ENCODE measurements at places on chromosomes 13 and 19. TPM values are rescaled to one million over a fixed set of nuclear protein-coding genes. Genes with fewer than 3 reads are reported as not detected.

The SRRM5 gene
- total RNA-seq = 0.83 TPM

DNA sequence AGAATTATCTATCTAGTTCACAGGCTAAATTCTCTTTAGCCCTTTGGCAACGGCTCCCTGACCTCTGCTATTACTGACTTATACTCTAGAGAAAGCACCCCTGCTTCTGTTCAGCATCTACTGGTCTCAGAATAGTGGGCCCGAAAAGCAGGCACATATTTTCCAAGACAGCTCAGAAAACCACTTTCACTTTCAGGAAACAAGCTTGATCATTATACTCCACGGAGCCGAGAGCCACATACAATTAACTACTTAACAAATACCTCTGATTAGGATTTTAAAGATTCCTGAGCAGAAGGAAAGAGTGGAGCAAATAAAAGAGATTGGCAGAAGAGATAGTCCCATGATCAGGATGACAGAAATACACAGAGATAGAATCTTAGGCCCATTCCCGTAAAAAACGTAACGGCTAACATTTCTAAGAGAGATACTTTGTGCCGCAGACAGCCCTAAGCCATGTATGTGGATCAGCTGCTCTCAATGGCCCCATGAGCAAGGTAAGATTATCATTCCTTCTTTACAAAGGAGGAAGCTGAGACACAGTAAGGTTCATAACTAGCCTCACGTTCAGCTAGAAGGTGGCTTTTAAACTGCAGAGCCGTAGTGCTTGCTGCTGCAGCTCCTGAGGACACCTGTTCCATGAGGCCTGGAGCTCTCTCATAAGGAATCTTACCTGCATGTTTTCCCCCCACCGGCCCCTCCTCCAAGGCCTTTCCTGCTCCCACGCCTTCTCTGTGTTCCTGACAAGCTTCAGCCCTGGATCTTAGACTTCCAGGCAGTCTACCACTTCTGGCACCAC, 227.2 kb downstream of the FOXO1 start:
- DNase-seq = peak; percentile 29

The ARID3A gene
- total RNA-seq = 9.2 TPM

DNA sequence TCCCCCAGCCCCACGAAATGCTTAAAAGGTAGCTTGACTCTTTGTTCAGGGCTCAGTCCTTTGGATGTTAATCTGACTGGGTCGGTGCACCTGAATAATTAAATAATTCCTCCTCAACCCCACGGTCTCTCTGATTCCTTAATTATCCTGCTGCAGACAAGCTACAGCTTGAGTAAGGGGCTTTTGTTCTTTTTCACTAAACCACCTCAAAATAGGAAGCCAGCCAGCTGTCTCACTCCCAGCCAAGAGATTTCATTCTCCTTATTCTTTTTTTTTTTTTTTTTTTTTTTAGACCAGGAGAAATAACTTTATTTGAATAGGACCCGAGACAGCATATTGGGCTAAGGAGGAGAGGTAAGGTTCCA, 7.9 kb upstream of the FCGBP start:
- no peak for DNase-seq

The GRIK5 gene
- 0.17 TPM for total RNA-seq

The FFAR1 gene
- not detected for total RNA-seq

DNA sequence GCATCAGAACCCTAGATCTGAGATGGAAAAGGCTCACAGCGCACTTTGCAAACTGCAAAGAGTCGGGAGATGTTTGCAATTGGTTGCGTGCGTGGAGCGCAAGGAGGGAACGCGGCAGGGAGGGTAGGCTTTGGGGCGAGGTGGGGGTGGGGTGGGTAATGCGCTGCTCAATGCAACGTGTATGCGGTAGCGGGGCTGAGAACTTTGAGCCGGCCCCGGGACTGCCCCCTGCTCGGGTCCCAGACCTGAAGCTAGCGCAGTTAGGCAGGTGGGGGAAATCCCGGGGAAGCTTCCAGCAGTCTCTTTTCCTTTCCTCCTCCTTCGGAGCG, 971 bp downstream of the FOSB start:
- no peak for DNase-seq
